ENCODE measurements at places on chromosomes 12 and 14. TPM values are rescaled to one million over a fixed set of nuclear protein-coding genes. Genes with fewer than 3 reads are reported as not detected.

The KERA gene
- not detected for total RNA-seq

The ANG gene
- total RNA-seq: 19.4 TPM

The CMA1 gene
- not detected for total RNA-seq

The CLEC1B gene
- not detected for total RNA-seq

The MYO1H gene
- not detected for total RNA-seq

The RNF212B gene
- total RNA-seq: not detected

The ISM2 gene
- total RNA-seq: 2.1 TPM

The MUCL1 gene
- not detected for total RNA-seq

The C14orf180 gene
- total RNA-seq: not detected

The SLC17A8 gene
- not detected for total RNA-seq

The DTX1 gene
- total RNA-seq: 2.5 TPM

The DBX2 gene
- total RNA-seq: not detected

The ADAM21 gene
- total RNA-seq: not detected

The CLEC14A gene
- total RNA-seq: 0.21 TPM

The SPX gene
- total RNA-seq: not detected

The WNT1 gene
- not detected for total RNA-seq

The CHST11 gene
- total RNA-seq: 14.8 TPM

The TSPAN19 gene
- not detected for total RNA-seq

The JPH4 gene
- total RNA-seq: 1.4 TPM

The AGAP2 gene
- total RNA-seq: 0.35 TPM

The DEGS2 gene
- not detected for total RNA-seq

The KRT79 gene
- not detected for total RNA-seq

The CDCA3 gene
- total RNA-seq: 115 TPM

The ASIC1 gene
- total RNA-seq: 0.81 TPM

The TMPRSS12 gene
- not detected for total RNA-seq

The DDIT3 gene
- 8.3 TPM for total RNA-seq

The DAD1 gene
- 218 TPM for total RNA-seq

The NPFF gene
- not detected for total RNA-seq

The TAS2R43 gene
- 0.33 TPM for total RNA-seq

The BATF gene
- not detected for total RNA-seq

The TMCC3 gene
- 1.3 TPM for total RNA-seq

The MSI1 gene
- 31.8 TPM for total RNA-seq

The MBIP gene
- total RNA-seq: 7.6 TPM

The DAO gene
- total RNA-seq: not detected

The PPP4R4 gene
- 3.0 TPM for total RNA-seq

Measured in H7 (cell line).